ENCODE measurements at places on chromosomes 3 and 15.
A peak's percentile ranks its signal among the peaks of the same experiment; 100 is the strongest.

DNA sequence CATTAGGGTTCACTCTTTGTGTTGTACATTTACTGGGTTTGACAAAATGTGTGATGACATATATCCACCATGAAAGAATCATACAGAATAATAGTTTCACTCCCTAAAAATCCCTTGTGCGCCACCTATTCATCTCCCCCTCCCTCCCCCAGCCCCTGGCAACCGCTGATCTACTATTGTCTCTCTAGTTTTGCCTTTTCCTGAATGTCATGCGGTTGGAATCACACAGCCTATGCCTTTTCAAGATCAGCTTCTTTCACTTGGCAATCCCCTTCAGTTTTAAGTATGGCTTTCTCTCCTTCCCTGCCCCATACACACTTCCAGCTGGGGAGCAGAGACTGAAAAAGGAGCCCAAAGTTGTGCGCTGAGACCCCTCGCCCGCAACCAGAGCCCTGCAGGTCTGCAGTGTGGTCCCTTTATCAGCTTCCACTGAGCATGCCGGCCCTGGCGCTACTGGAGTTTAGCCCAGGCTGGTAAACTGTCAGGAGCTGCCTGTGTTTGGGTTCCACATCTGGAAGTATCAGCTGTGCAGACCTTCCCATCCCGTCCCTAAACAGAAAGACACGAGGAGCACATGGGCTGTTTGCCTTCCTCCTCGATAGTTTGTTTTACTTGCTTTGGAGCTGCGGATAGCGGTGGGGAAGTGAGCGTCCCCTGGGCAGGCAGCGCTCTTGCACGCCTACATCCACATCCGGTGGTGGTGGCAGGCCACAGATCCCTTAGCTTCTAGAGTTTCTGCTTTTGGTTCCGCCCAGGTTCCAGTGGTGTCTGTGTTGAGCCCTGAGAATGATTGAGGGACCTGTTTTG lies 12.3 kb downstream of the BOC start:
- DNase-seq = no peak

DNA sequence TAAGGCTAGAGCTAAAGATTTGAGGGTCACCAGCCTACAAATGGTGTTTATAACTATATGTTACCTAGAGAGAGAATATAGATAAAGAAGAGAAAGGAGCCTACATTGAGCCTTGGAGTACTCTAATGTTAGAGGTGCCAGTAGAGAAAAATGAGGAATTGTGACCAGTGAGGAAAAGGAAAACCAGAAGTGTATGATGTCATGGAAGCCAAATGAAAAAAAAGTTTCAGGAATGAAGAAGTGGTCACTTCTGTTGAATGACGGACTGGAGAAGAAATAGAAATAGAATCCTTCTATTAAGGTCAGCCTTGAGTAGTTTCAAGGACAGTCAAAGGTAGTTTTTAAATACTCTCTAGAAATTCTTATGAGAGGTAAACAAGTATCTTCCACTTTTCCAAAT lies 51.2 kb upstream of the MLF1 start:
- no peak for DNase-seq

- DNase-seq = no peak
These were observed 3.3 kb upstream of the CNTN3 start for GRCh38 chr3:74617776-74618175.

- peak; percentile 12 for DNase-seq
These were observed at the start of gene MYZAP for GRCh38 chr15:57591822-57592367. MYZAP (plus strand) TSS chr15:57591904; CDS start chr15:57592035, 131 bp downstream.

GRCh38 chr3:4899710-4900109 lies 79.5 kb upstream of the BHLHE40 start:
- DNase-seq = no peak

DNA sequence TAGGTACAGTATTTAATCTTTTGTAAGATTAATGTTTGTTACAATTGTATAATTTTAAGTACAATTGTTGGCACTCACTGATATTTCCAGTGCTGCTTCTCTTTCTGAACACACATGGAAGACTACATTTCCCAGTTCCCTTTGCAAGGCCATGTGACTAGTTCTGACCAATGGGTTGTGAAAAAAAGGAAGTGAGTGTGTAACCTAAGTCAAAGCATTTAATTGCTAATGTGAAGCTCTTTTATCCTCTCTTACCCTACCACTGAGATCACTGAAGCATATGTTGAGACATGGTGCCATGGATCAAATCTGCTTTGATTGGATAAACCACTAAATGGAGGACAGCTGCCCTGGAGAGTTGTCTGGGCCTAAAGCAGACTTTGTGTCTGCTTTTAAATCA lies 83.9 kb upstream of the PLXND1 start:
- DNase-seq = peak; percentile 61

GRCh38 chr15:34616613-34617012 lies 33.2 kb upstream of the GOLGA8B start:
- DNase-seq = no peak

- no peak for DNase-seq
These were observed 119.9 kb upstream of the FEZF2 start for GRCh38 chr3:62493109-62493801.

GRCh38 chr15:39597336-39597735 lies 16.5 kb downstream of the THBS1 start:
- DNase-seq = no peak

- DNase-seq = no peak
These were observed 34.3 kb upstream of the APH1B start for GRCh38 chr15:63243101-63243500.

DNA sequence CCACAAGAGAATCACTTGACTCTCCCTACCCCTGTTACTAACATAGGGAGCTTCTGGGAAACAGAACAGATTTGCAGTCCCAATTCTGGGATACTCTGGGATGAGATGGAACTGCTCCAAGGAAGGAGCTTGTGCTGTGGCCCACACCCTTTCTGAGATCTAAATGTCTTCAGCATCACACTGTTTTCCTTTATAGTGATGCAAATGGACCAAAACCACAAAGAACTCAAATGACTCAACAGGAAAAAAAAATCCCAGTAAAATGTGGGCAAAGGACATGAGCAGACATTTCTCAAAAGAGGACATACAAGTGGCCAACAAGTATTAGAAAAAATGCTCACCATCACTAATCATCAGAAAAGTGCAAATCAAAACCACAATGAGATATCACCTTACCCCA lies 155.6 kb downstream of the NECTIN3 start:
- no peak for DNase-seq

DNA sequence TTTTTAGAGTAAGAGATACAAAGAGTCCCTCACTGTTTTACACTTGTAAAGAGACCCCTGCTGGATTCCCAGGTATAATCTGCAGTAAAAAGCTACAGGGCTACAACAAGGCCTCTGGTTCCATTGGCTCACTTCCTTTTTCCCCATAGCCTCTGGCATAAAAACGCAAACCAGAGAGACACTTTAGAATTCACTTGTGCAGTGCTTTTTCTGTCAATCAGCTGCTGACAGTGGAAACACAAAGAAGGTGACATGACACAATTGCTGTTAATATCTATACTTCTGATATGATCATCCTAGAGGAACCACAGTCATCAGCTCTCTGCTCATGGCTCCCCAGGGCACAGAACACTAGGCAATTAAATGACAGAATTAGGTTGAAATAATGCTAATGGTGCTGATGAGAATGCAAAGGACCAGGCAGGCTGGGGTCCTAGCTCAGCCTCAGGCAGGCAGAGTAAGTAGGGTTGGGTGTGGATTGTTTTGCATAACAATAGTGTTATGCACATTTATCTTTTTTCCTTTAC lies 667.9 kb upstream of the CFAP20DC start:
- DNase-seq = no peak
